ENCODE measurements at places on chromosomes 4 and X.

GRCh38 chrX:124392794-124393193 is 46.4 kb downstream of the SH2D1A start:
- DNase-seq: no peak

DNA sequence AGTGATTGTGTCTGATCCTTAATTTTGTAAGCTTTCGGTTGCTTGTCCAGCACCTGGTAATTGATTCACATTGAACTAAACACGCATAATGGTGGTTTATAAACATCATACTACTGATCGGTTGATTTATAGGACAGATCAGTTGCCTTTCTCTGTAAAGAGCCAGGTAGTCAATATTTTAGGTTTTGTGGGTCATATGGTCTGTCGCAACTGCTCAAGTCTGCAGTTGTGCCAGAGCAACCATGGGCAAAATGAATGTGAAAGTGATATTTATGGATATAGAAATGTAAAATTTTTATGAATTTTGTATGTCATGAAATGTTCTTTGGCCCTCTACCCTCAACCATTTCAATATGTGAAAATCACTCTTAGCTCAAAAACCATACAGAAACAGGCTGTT is 8.9 kb downstream of the JADE1 start:
- peak; percentile 13 for DNase-seq

DNA sequence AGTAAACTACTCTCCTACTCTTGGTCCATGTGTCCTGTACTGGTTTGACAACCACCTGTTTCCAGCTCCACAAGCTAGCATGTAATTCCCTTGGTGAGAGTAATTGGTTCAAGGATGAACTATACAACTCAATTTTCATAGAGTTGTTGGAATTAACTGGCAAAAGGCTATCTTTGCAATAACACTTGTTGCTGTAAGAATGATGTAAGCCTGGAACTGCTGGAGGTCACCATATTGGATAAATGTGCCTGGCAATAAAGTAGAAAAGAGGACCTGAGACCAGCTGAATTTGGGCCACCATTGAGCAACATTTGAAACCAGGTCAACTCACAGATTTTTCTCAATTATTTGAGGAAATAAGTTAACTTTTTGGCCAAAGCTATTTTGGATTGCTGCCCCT is 175.5 kb downstream of the CAMK2D start:
- no peak for DNase-seq

- DNase-seq: no peak
Observed at GRCh38 chr4:126991965-126992364, 640.8 kb upstream of the INTU start.

GRCh38 chr4:8385611-8386010 is 54.9 kb downstream of the ACOX3 start:
- DNase-seq: no peak

- DNase-seq: no peak
Observed at GRCh38 chr4:101931619-101932018, 141.1 kb downstream of the BANK1 start.

GRCh38 chrX:44483965-44484606 is 58.6 kb downstream of the FUNDC1 start:
- DNase-seq: peak; percentile 39

- no peak for DNase-seq
Observed at GRCh38 chrX:110428144-110428543, 69.5 kb downstream of the RTL9 start.

- no peak for DNase-seq
Observed at GRCh38 chrX:26915064-26915463, 548.1 kb downstream of the PPP4R3C start.

DNA sequence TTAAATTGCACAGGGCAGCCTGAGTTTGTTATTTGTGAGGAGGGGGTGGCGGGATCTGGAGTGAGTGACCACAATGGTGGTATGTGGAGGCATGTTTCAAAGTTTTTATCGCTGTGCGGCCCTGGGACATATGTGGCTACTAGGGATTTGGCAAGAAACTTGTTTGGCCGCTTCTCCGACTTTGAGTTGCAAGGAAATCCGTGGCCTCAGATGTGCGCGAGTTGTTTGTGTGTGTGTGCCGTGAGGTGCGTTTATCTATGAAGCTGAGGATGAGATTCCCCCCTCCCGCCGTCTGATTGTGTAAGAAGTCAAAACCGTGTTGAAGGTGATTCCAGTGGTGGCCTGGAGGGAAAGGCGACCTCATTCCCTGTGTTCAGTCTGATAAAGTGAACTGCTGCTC is 1.4 kb downstream of the JADE3 start:
- peak; percentile 55 for DNase-seq

DNA sequence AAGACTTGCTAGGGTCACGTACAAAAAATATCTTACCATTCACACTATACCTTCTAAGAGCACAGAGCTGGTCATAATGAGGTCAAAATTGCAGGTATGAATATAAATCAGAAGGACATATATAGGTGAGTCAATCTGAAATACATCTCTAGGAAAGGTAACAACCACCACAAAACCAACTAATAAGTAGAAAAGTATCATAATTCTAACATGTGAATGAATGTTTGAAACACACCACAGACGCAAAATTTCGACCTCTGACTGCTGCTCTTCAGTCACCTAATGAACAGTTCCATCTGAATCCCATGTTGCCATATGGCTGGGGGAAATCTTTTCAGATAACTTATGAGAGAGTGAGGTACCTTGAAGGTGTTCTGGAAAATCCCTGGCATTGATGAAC is 22.1 kb downstream of the STAP1 start:
- DNase-seq: no peak

DNA sequence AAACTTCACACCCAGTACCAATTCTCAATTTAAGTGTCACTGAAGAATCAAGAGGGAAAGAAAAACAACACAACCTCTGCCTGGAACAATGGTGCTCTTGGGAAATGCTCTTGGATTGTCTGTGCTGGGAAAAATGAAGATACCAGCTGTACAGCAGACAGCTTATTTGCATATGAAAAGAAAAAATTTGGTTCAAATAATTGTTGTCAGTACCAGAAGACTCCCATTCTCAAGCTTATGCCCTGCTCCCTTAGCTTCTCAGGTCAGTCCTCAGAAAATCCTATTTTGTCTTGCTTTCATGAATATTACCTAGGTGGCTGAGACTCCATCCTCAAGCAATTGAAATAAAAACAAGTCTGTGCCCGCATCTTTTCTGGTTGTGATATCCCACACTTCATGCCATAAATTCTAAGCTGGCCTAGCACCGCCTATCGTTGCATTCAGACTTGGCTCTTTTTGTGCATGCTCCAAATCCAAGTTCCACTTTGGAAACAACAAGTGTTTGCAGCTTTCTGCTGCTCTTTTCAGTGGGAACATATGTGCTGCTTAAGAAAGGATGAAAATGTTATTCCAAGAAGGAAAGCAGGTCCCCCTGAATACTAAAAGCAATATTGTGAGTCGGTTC is 431.6 kb downstream of the INPP4B start:
- DNase-seq: no peak

DNA sequence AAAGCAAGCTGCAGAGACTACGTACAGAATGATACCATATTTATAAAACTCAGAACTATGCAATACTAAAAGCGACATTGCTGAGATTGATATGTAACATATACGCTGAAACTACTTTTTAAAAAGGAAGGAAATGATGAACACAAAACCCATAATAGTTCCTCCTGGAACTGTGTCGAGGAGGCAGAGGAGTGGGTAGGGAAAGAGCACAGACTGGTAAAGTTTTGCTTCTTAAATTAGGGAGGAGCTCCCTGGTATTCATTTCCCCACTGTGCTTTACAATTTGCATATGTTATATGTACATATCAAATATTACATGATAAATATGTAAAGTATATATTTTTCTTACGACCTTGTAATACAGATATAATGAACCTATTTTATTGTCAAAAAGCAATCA is 13.9 kb downstream of the UFSP2 start:
- no peak for DNase-seq

DNA sequence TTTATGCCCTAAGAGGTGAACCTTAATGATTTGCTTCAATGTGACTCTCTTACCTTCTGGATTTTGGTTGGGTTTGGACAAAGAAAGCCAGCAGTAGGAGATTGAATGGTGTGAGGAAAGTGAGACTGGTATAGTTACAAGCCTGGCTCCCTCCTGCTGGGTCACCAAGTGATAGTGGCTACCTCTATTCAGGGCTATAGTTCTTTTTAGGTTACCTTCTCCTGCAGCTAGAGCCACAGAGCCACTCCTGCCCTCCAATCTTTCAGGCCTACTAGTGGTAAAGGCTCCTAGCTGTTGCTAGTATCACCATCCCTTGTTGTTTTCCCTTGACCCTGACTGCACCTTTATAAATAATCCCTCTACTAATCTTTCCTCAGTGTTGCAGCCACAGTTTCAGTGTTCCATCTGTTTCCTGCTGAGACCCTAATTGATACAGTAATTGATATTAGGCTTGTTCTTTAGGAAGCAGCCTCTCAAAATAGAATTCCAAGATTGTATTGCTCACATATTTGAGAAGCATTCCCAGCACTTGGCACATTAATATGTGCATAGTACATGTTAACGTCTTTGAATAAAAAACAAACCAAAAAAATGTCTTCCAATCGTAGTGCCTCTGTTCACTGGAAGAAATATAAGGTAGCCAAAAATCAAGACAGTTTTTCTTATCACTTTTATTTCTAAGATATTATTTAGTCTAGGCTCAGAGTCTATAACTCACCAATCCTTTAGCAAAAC is 82.3 kb downstream of the SRPX start:
- DNase-seq: no peak

GRCh38 chrX:3516051-3516541 is 169.6 kb upstream of the MXRA5 start:
- DNase-seq: no peak

GRCh38 chrX:39823854-39824253 is 273.9 kb downstream of the BCOR start:
- DNase-seq: peak; percentile 33

DNA sequence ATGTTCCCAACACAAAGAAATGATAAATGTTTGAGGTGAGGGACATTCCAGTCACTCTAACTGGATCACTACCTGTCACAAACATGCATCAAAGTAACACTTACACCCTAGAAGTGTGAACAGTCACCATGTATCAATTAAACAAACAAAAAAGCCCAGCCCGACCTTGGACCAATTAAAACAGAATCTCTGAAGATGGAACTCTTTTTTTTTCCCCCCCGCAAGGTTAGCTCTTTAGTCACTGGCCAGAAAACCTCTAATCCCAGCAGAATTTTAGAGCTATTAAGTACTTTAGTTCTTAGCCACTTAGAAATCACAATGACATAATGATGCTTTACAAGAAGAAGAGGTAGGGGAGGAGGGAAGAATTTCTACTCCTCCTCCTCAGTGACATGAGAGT is 154.5 kb downstream of the PALLD start:
- no peak for DNase-seq

DNA sequence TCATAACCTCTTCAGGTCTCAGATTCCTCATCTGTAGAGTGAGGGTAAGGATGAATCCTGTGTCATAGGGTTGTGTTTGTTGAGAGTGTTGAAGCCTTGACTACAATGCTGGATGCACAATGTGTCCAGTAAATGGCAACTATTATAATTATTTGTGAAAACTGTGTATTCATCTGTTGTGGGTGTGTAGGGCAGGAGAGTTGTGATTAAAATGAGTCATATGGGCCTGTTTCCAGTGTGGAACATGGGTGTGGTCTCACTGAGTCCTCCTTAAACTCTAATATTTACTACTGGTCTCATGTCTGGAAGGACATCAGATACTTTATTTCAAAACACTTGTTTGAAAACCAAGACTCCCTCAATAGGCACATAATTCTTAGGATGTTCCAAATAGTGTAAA is 208.5 kb upstream of the CASK start:
- DNase-seq: no peak

DNA sequence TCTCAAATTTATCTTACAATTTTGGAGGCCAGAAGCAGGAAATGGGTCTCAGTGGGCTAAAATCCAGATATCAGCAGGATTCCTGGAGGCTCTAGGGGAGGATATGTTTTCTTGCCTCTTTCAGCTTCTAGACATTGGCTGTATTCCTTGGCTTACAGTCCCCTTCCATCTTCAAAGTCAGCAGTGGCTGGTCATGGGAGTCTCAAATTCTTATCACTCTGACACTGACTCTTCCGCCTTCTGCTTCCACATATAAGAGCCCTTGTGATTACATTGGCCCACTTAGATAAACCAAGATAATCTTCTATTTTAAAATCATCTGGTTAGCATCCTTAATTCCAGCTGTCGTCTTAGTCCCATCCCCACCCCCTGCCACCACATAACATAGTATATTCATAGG is 113.0 kb downstream of the PCDH7 start:
- no peak for DNase-seq

DNA sequence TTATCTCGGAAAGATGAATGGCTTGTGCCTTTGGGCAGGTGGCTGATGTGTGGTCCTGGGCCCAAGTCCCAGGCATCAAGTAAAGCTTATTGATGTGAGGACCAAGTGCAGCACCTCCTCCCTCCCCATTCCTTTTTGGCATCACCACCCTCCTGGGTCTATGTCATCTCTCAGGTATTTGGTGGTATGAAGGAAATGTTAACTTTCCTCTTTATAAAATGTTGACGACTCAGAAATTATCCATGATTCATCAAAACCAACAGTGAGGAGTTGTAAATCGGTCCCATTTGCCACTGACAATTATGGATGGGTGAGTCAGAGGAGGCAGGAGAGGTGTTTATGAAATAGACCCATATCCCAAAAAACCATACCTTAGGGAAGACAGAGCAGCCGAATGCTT is 229.4 kb upstream of the GATB start:
- no peak for DNase-seq

GRCh38 chr4:186881521-186882220 is 158.0 kb upstream of the FAT1 start:
- DNase-seq: no peak

DNA sequence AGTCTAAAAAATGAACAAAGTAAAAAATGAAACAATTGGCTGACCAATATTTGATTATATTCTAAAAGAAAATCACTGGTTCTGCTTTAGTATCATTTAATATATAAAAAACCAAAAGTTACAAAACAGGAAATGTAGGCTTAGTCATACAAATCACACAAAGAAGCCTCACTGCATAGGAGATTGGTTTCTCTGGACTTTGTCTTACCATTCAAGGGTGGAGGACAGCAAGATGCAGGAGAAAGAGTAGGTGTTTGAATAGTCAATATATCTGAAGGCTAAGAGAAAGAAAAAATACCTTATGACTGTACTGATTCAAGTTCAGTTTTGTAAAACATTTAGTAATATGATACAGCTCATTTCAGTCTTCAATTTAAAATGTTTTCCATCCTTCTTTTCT is 28.6 kb upstream of the TAF9B start:
- peak; percentile 1 for DNase-seq

GRCh38 chr4:112545346-112545745 is 29.4 kb upstream of the NEUROG2 start:
- no peak for DNase-seq

- DNase-seq: no peak
Observed at GRCh38 chrX:10482708-10483107, 137.7 kb downstream of the MID1 start.

All from common myeloid progenitor, CD34-positive (primary cell).